CD14-positive monocyte (primary cell): ENCODE measurements at places on chromosomes 16 and 17. TPM values are rescaled to one million over a fixed set of nuclear protein-coding genes. Genes with fewer than 3 reads are reported as not detected.

The ZG16 gene
- not detected in 2 replicates for polyA plus RNA-seq

The PKMYT1 gene
- polyA plus RNA-seq: 0.39 TPM in 1 of 2 replicates, not detected in the other

The MED13 gene
- polyA plus RNA-seq: 5.0 TPM

The ZNF287 gene
- polyA plus RNA-seq: 0.25 and 0.45 TPM in 2 replicates

The OR4D1 gene
- polyA plus RNA-seq: not detected

The C1QTNF1 gene
- not detected for polyA plus RNA-seq

The CFAP52 gene
- not detected in 2 replicates for polyA plus RNA-seq

DNA sequence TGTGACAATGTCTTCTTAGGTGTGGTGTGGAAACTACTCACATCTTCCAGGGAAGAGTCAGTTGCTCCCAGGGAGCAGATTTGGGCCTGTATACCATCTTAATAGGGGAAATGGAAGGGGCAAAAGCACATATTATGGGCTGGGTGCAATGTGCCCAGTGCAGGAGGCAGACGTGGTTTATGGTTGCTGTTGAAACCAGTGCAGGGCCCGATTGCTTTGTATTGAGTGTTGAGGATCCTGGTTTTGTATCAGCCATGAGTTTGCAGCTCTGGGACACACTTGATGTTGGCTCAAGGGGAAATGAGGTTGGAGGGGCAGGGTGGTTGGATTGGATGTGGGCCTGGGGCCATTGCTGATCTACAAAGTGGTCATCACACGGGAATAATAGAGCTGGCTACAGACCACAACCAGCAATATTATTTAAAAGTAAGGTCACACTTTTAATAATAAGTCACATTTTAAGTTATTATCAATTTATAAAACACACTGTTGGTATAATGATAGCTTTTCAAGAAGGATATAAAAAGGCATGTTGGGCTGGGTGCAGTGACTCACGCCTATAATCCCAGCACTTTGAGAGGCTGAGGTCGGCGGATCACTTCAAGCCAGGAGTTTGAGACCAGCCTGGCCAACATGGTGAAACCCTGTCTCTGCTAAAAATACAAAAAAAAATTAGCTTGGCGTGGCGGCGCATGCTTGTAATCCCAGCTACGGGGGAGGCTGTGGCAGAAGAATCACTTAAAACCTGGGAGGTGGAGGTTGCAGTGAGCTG, 302.4 kb downstream of the SEC14L1 start:
- no peak for DNase-seq

- DNase-seq: no peak
Measured at GRCh38 chr17:78374631-78375274, 3.7 kb upstream of the PGS1 start.

GRCh38 chr17:78045316-78045715, 83.2 kb downstream of the TMC6 start:
- DNase-seq: no peak

- no peak for DNase-seq
Measured at GRCh38 chr17:55327225-55328088, 62.7 kb downstream of the HLF start.

GRCh38 chr16:3980253-3981111, 100.0 kb upstream of the CREBBP start:
- no peak for DNase-seq

- DNase-seq: no peak
Measured at GRCh38 chr16:8634991-8635736, 13.7 kb downstream of the METTL22 start.

GRCh38 chr17:31060791-31061550, 33.8 kb upstream of the NF1 start:
- DNase-seq: peak; percentile 27

DNA sequence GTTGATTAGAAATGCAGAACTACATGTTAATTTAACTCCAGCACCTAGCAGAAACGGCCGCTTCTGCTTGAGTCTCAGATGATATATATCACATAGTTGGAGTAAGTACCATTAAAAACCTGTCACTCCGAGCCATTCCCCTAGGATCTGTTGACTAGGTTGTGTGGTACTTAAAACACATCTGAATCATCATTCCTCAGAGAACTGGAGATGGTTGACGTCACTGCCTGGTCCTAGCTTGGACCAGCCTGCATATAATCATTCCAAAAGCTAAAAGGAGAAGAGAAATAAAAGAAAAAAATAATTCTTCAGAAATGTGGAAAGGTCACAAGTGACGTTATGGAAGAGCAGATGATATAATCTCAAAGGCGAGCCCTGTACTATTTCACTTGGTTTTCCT, 31.3 kb upstream of the RASL10B start:
- no peak for DNase-seq

GRCh38 chr17:64183815-64184214, 53.9 kb upstream of the ERN1 start:
- peak; percentile 65 for DNase-seq

DNA sequence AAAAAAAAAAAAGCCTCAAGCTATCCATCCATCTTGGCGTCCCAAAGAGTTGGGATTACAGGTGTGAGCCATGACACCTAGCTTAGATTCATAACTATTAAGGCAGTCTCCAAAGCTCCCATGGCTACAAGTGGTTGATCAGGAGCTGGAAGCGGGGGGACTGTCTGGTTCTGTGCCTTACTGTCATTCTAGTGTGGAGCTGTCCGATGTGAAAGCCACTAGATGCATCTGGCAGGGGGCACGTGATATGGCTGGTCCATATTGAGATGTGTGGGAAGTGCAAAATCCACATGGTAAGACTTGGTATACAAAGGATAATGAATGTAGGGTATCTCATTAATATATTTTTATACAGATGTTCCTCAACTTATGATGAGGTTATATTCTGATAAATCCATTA, 38.7 kb downstream of the KPNA2 start:
- DNase-seq: no peak

DNA sequence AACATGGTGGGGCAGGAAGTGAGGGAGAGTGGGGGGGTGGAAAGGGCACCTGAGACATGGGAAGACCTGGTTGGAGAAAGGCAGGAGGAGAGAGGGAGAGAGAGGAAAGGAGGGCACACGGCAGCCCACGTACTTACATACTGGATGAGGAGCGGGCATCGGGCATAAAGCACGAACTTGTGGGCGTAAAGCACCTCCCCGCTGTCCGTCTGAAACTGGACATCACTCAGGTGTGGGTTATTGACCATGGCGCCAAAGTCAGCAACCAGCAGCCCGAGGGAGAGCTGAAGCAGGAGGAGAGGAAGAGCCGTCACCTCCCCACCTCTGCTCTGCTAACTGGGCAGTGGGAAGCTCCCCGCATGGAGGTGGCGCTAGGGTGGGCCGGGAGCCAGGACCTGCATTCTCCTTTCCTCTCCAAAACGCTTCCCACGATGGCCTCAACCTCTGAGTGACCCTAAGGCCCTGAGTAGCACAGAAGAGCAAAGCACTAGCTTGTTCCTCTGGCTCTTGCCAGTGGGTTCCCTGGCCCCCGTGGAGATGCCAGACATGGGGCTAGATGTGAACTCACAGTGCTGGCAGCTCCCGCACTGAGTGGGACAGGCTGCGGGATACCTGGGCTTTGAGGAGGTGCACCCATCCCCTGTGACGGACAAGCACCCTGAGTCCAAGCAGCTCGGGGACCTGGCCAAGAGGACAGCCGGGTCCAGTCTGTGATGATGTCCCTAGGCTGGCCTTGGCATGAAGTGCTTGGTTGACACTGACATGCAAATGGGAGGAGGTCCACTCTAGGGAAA, 16.9 kb downstream of the SLX4 start:
- no peak for DNase-seq

- no peak for DNase-seq
Measured at GRCh38 chr16:53071748-53072301, 17.0 kb downstream of the CHD9 start.

GRCh38 chr17:79609673-79610645, 892 bp downstream of the RBFOX3 start:
- no peak for DNase-seq

GRCh38 chr16:69219279-69219678, 32.3 kb downstream of the SNTB2 start:
- no peak for DNase-seq
